ENCODE measurements at places on chromosomes 12 and 14.

- no peak overlapping the region for H3K4me3 ChIP-seq
- no peaks in the 10 kb centered on the region for H3K27me3 ChIP-seq
- no peak overlapping the region for H3K27ac ChIP-seq
- DNase-seq = no peak
These were observed 43.3 kb downstream of the AEBP2 start for GRCh38 chr12:19482551-19483109.

DNA sequence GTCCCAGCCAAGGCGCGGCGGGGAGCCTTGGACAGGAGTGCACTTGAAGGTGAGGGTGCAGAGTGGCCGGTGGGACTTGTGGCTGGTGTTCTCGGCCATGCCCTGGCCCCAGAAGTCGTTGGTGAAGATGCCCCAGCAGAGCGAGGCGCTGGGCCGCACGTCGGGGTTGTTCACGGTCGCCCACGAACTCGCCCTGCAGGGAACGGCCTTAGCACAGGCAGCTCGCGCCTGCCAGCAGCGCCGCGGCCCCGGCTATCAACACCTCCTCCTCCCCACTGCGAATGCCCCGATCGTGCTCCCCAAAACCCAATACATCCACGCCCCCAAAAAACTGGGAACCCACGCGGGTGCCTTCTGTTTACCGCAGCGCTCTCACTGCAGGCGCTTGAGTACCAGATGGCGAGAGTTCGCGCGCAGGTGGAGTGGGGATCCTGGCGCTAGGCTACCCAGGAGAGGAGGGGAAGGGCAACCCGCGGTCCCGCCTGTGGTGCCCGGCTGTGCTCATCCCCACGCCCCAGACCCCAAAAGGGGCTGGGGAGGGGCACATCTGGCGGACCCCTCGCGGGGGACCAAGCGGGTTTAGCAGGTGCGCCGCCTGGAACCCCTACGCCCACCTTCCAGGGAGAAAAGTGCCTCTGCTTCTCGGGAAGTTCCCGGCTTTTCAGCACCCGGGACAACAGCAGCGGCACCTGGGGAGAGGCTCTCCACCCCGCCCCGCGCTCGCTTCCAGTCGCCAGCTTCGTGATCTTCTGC lies 386.3 kb upstream of the TMTC1 start:
- H3K4me1 ChIP-seq = no peaks in the 10 kb centered on the region
- H3K27me3 ChIP-seq = no peaks in the 10 kb centered on the region
- no peak overlapping the region for H3K4me3 ChIP-seq
- H3K27ac ChIP-seq = no peak overlapping the region

- no peaks in the 10 kb centered on the region for H3K27me3 ChIP-seq
- no peak overlapping the region for H3K27ac ChIP-seq
- peaks cover 16% of the 10 kb centered on the region for H3K36me3 ChIP-seq
- no peak overlapping the region for H3K4me3 ChIP-seq
- H3K4me1 ChIP-seq = no peaks in the 10 kb centered on the region
These were observed 28.7 kb downstream of the MAPKAPK5 start for GRCh38 chr12:111870706-111871105.

DNA sequence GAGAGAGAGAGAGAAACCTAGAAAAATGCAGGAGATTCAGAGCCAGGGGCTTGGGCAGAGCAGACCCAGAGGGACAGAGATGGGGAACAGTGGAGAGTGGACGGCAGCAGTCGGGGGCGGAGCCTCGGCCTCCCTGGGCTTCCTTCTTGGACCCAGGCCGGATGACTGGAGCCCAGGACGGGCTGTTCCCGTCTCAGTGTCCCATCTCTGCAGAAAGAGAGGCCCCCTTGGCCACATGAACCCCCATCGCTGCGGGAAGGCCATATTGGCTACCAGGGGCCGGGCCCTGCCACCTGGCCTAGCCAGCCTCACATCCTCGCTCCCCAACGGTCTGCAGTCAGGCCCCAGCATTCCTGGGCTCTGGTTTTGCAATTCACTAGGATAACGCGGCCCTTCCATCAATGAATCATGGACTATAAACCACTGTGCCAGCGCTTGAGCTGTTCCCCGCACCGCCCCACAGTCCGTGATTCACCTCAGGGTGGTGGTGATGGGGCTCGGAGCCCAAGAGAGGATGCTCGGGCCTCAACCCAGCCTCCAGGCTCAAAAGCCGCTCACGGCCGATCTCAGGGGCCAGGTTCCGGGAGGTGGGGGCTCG lies 116.5 kb downstream of the RFLNA start:
- H3K4me3 ChIP-seq = no peak overlapping the region
- H3K27me3 ChIP-seq = no peaks in the 10 kb centered on the region
- no peaks in the 10 kb centered on the region for H3K4me1 ChIP-seq
- no peak for DNase-seq
- no peaks in the 10 kb centered on the region for H3K36me3 ChIP-seq
- no peak overlapping the region for H3K27ac ChIP-seq

- DNase-seq = no peak
- H3K36me3 ChIP-seq = no peaks in the 10 kb centered on the region
- H3K4me3 ChIP-seq = no peak overlapping the region
- H3K4me1 ChIP-seq = no peaks in the 10 kb centered on the region
- H3K27ac ChIP-seq = no peak overlapping the region
These were observed 84.1 kb downstream of the FRMD6 start for GRCh38 chr14:51735851-51736250.

DNA sequence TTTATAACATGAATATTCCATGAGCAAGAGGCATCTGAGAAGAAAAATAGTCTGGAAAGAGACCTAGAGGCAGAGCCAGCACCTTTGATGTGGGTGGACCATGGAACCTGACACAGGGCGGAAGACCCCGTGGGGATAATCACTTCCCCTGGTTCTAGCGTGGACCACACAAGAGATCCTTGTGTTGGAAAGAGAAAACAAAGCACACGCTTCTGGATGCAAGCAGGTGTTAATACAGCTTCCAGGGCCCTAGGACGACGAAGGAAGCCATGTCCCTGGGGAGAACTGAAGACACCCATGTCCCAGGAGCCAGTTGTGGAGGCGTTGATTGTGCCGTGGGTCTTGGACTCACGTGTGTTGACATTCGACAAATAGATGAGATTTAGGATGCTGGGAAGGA lies 102.9 kb downstream of the ADGRD1 start:
- no peaks in the 10 kb centered on the region for H3K27me3 ChIP-seq
- H3K4me1 ChIP-seq = no peaks in the 10 kb centered on the region
- DNase-seq = no peak

DNA sequence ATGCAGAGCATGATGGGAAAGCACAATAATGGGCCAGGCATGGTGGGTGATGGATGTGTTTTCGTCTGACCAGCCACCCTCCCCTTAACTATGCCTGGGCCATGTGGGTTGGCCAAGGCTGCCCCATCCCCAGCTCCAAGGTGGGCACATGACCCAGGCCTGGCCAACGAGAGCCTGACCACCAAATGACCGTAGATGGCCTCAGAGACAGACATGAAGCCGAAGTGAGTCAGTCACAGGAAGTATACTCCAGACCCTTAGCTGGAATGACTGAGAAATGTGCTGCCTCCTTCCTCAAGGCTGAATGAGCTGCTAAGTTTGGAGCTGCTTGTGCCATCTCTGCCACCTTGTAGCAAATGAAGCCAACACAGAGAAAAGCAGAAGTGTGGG lies 233.6 kb downstream of the BCL11B start:
- H3K4me1 ChIP-seq = no peaks in the 10 kb centered on the region
- no peaks in the 10 kb centered on the region for H3K27me3 ChIP-seq
- no peaks in the 10 kb centered on the region for H3K36me3 ChIP-seq
- H3K4me3 ChIP-seq = no peak overlapping the region
- DNase-seq = no peak

- no peaks in the 10 kb centered on the region for H3K27me3 ChIP-seq
- H3K4me3 ChIP-seq = no peak overlapping the region
- H3K27ac ChIP-seq = no peak overlapping the region
- DNase-seq = no peak
- no peaks in the 10 kb centered on the region for H3K4me1 ChIP-seq
These were observed 227.7 kb upstream of the HMGA2 start for GRCh38 chr12:65596514-65597091.

DNA sequence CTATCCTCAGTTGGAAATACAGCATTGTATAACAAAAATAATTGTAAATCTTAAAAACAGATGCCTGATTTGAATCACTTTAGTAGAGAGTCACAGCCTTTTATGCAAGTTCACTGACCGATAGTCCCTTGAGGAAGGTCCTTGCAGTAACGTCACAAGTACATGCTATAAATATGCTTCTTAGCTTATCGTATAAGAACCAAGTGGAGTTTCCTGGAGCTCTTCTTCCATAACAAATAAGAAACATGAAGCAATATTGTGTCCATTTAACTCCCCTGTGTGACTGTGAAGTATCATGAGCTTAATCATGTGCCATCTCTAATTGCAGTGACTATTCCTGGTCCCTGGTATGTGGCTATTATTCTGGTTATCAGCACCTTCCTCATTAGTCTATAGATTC lies 107.9 kb downstream of the SLC38A4 start:
- no peak for DNase-seq
- H3K4me1 ChIP-seq = no peaks in the 10 kb centered on the region
- H3K4me3 ChIP-seq = no peak overlapping the region
- no peaks in the 10 kb centered on the region for H3K36me3 ChIP-seq

GRCh38 chr14:36505181-36505815 lies 14.7 kb downstream of the NKX2-1 start:
- H3K36me3 ChIP-seq = no peaks in the 10 kb centered on the region
- H3K27ac ChIP-seq = no peak overlapping the region
- H3K4me1 ChIP-seq = no peaks in the 10 kb centered on the region
- no peak for DNase-seq

DNA sequence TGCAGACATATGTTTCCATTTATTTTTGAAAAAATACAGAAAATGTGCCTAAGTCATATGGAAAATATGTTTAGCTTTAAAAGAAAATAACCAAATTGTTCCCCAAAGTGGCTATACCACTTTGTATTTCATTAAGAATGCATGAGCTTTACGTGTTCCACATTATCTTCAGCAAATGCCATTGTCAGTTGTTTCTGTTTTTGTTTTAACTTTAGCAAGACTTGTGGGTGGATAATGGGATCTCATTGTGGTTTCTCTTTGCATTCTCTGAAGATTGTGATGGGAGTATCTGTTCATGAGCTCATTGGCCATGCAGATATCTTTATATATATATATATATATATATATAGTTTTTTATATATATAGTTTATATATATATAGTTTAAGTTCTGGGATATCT lies 181.5 kb downstream of the CCER1 start:
- no peak for DNase-seq
- H3K4me3 ChIP-seq = no peak overlapping the region
- H3K4me1 ChIP-seq = no peaks in the 10 kb centered on the region
- no peaks in the 10 kb centered on the region for H3K27me3 ChIP-seq

DNA sequence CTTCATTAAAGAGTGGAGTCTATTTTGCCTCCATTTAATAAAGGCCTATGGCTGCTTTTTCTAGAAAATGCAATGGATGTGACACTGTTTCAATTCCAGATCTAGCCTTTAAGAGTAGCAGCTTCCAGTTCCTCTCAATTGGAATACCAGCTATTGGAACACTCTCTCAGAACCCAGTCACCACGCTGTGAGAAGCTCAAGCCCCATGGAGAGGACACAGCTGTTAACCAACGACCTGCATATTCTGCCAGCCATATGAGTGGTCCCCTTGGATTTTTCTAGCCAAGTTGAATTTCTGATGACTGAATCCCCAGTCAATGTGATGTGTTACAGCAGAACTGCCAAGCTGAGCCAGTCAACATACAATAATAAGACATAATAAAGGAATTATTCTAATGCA lies 131.8 kb downstream of the TMTC3 start:
- H3K36me3 ChIP-seq = no peaks in the 10 kb centered on the region
- no peaks in the 10 kb centered on the region for H3K27me3 ChIP-seq
- H3K27ac ChIP-seq = no peak overlapping the region
- H3K4me3 ChIP-seq = no peak overlapping the region
- H3K4me1 ChIP-seq = no peaks in the 10 kb centered on the region
- no peak for DNase-seq

DNA sequence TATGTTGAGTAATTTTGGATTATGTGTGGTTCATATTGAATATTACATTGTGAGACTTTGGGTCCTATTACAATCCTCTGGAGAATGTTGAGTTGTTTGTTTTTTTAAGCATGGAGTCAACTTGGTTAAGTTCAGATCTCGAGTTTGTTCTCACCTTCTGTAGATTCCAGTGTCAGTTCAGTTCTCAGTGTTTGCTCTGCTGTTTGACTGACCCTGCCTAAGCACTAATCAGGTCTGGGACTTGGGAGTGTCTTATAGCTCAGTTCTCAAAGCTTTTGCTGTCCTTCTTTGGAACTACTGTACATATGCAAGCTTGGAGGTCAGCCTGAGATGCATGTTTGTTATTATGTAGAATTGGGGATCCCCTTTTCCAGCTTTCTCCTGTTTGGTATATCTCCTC lies 63.1 kb downstream of the DIP2B start:
- no peak for DNase-seq
- H3K4me3 ChIP-seq = no peak overlapping the region
- H3K36me3 ChIP-seq = no peaks in the 10 kb centered on the region
- H3K27me3 ChIP-seq = no peaks in the 10 kb centered on the region
- no peaks in the 10 kb centered on the region for H3K4me1 ChIP-seq

DNA sequence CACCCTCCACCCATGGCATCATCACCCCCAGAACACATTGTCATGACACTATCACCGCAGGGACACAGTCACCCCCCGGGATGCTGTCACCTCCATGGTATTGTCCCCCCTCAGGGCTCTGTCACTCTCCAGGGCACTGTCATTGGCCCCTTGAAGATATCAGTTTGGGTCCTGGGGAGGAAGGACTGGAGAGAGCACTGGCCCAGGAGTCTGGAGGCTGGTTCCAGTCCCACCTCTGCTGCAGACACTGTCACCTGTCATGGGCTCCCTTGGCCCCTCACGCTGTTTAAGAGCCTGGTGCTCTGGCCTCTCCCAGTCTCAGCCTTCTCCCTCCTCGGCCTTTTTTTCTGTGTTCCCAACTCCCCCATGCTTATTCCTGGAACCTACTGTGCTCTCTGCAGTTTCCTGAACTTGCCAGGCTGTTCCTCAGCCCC lies 31.9 kb downstream of the SERPINA3 start:
- H3K27me3 ChIP-seq = no peaks in the 10 kb centered on the region
- DNase-seq = no peak
- H3K4me1 ChIP-seq = no peaks in the 10 kb centered on the region
- no peaks in the 10 kb centered on the region for H3K36me3 ChIP-seq
- H3K27ac ChIP-seq = no peak overlapping the region
- H3K4me3 ChIP-seq = no peak overlapping the region

GRCh38 chr14:97748616-97749015 lies 951.4 kb downstream of the VRK1 start:
- no peak overlapping the region for H3K27ac ChIP-seq
- H3K27me3 ChIP-seq = no peaks in the 10 kb centered on the region
- no peak for DNase-seq
- no peaks in the 10 kb centered on the region for H3K4me1 ChIP-seq

GRCh38 chr12:121314431-121314830 lies 17.9 kb upstream of the CAMKK2 start:
- no peaks in the 10 kb centered on the region for H3K4me1 ChIP-seq
- peaks cover 5% of the 10 kb centered on the region for H3K36me3 ChIP-seq
- H3K27ac ChIP-seq = no peak overlapping the region
- no peaks in the 10 kb centered on the region for H3K27me3 ChIP-seq
- no peak overlapping the region for H3K4me3 ChIP-seq
- no peak for DNase-seq

GRCh38 chr12:83700838-83701237 lies 1014.1 kb downstream of the TMTC2 start:
- H3K4me1 ChIP-seq = no peaks in the 10 kb centered on the region
- no peaks in the 10 kb centered on the region for H3K27me3 ChIP-seq
- no peaks in the 10 kb centered on the region for H3K36me3 ChIP-seq

- no peak for DNase-seq
- no peak overlapping the region for H3K27ac ChIP-seq
- no peaks in the 10 kb centered on the region for H3K27me3 ChIP-seq
- peaks cover 36% of the 10 kb centered on the region for H3K36me3 ChIP-seq
These were observed 47.1 kb downstream of the GIT2 start for GRCh38 chr12:109949089-109949488.

- no peak for DNase-seq
- H3K27me3 ChIP-seq = no peaks in the 10 kb centered on the region
- no peak overlapping the region for H3K4me3 ChIP-seq
- H3K36me3 ChIP-seq = no peaks in the 10 kb centered on the region
- no peak overlapping the region for H3K27ac ChIP-seq
These were observed 48.1 kb downstream of the GALNT8 start for GRCh38 chr12:4768341-4768740.

Data from naive thymus-derived CD4-positive, alpha-beta T cell (primary cell).